ENCODE measurements at places on chromosomes 6 and 20.

- no peak for DNase-seq
Measured at GRCh38 chr6:48714699-48715098, 603.7 kb upstream of the PTCHD4 start.

DNA sequence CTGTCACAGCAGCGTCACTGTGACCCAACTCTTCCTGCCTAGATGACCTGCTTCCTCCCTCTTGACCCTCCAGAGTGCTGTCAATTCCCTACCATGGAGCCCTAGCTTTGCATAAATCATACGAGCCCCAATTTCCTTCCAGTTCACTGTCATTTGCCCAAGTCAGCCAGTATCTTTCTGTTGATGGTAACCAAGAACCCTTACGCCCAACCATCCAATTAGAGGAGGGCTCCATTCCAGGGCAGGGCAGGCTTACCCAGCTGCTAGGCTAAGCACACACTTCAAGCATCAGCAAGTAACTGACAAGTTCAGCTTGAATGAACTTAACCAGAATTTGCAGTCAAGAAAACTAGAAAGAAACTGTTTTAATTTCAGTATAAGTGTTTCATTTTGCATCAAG lies 25.7 kb downstream of the WFDC3 start:
- DNase-seq, result no peak

DNA sequence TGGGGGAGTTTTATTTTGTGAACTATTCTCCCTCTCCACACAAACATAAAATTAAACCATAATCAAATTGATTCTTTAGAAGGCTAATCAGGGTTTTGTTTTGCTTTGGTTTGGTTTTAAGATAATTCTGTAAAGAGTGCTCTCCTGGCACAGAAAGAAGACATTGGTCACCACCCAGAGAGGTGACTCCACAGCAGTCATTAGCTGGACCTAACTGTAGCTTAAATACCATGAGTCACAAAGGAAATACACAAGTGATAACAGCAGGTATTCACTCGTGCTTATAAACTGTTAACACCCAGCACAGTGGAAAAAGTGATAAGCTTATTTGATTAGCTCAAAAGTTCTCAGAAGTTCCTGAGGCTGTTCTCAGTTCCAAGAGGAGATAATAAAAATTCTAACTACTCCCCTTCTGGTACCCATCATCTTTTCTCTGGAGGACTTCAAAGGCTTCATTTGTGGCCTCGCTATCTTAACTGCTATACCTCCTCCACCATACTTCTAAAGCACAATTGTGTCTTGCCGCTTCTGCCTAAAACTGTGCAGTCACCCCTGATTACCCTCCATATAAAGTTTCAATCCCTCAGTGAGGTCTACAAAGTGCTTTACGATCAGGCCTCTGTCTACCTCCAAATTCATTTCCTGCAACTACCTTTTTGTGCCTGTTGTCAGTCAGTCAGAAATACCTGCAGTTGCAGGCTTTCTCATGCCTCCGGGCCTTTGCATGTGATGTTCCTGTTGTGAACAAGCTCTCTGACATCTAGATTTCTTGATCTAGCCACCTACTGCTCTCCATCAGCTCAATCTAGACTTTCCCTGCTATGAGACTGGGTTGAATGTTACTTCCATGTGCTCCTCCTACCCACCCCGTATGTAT lies 201.1 kb downstream of the SAMD5 start:
- no peak for DNase-seq

DNA sequence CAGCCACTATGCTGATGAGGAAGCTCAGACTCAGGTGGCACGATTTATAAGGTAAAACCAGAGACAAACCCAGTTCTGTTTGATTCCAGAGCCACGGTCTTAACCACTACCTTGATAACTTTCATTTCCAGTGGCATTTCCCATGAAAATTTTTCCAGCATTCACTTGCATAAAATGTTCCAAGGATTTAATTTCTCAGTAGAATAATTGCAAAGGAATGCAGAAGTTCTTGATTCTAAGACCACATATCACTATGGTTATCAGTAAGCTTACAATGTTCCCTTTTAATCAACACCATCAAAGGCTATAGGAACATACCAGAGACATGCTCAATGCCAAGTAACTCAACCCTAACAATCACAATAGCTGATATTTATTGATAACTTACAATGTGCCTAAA lies 306.0 kb upstream of the HS3ST5 start:
- no peak for DNase-seq

DNA sequence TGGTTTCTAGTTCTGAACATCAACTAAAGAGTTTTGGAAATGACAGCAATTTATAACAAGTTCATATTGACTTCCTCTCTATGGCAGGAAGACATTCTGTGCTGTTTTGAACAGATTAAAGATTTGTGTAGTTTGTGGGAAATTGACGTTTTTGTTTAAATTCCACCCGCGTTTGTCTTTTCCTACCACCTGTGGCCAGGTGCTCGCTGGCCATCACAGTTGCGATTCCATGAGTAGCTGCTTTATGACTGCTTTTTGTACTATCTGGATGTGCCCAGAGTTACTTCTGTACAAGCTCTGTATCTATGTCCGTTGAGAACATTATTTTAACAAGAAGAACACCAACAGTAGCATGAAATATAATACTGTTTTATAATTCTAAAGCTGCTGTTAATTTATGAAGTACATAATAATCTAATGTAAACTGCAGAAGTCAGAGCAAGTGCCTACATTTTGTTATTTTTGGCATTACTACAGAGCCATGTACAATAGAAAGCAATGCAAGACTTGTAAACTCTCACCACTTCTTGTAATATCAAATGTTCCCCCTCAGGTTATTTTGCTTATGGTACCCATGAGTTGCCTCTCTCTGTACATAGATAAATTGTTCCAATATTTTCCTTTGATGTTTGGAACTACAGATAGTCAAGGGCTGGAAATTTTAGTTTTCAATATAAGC lies 33.5 kb downstream of the ZBTB2 start:
- no peak for DNase-seq
